Gastrocnemius medialis (tissue), 4 donors: ENCODE measurements at places on chromosomes 6 and 20. TPM values are rescaled to one million over a fixed set of nuclear protein-coding genes. Genes with fewer than 3 reads are reported as not detected.
A peak's percentile ranks its signal among the peaks of the same experiment; 100 is the strongest.

- DNase-seq = no peak
Observed at GRCh38 chr6:139654309-139654708, 279.9 kb upstream of the CITED2 start.

GRCh38 chr6:6195080-6195479, 125.4 kb downstream of the F13A1 start:
- DNase-seq = no peak

GRCh38 chr20:16535277-16535676, 38.0 kb downstream of the KIF16B start:
- no peak for DNase-seq

DNA sequence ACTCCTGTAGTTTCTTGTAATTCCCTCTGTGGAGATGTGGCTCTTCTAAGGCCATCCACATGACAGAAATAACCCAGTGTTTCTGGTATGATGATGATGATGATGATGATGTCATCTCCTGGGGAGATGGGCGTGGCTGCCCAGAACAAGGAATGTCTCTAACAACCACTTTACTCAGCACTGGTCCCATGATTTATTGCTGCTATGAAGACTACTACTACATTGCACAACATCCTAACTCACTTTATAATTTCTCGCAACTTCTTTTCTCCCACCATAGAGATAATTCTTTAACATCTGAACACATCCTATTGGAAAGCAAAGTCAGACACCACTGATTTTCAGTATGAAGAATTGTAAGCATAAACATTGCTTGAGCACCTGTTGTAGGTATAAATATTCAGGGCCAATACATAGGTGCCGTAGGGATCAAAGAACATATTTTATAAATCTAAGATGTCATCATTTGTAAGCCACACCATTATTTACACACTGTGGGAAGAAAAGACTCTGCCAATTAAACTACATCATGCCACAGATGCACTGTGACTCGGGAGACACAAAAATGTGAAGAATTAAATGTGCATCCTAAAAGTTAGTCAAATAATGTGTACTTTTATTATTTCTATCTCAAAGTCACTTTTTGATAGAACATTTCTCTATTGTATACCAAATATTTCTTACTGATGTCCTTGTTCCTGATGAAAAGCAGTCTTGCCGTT, 6.4 kb downstream of the TPMT start:
- no peak for DNase-seq

DNA sequence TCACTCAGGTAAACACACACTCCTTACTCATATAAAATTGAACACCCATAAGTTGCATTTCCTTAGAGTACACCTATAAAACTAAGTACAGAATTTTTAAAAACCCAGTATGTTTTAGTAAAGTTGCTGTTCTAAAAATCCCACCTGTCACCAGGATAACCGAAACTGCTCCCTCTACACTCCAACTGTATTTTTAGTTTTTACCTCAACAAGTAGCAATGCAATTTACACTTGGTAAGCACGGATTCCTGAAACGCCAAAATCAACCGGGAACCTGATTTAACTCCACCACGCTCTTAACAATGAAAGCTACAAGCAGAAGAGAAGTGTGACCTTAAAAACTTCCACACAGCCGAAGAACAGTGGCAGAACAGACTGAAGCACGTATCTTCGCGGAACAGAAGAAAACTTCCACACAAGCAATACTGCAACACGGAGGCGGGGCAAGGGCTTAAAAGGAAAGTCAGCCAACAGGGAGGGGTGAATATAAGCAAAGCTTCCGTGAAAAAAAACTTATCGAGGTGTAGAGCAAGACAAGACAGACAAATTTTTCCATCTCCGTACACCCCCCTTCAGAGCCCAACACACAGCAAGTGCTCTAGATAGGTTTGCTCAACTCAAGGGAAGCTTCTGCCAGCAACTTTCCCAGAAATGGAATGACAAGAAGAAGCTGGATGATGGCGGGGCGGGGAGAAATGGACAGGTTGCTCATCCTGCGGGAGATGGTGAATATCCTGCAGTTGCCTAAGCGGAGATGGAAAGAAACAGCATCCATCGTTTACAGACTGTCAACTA, 1.4 kb downstream of the STAU1 start:
- DNase-seq = peak; percentile 44

Gene ZSCAN23
- not detected for total RNA-seq

Gene GRIK2
- 0.40 TPM for total RNA-seq

Gene IMPG1
- total RNA-seq = not detected

Gene TULP1
- total RNA-seq = not detected
